ENCODE measurements at places on chromosomes 13 and 19. TPM values are rescaled to one million over a fixed set of nuclear protein-coding genes. Genes with fewer than 3 reads are reported as not detected.

IRGC gene
- total RNA-seq: not detected

PDX1 gene
- total RNA-seq: not detected

FBXO27 gene
- 0.17 TPM for total RNA-seq

ZNF575 gene
- total RNA-seq: 2.4 TPM

CPAMD8 gene
- 0.33 TPM for total RNA-seq

ADGRE1 gene
- total RNA-seq: 4.3 TPM

CCDC194 gene
- 2.6 TPM for total RNA-seq

C19orf85 gene
- not detected for total RNA-seq

MYH14 gene
- not detected for total RNA-seq

PRR22 gene
- 7.5 TPM for total RNA-seq

Measured in activated CD4-positive, alpha-beta T cell treated with anti-CD3 and anti-CD28 coated beads, Interleukin-2, amount 10 ng/mL, durations not matched to agents 24 days and 14 days (primary cell).